ENCODE measurements at places on chromosomes 6 and 20.

- no peak for DNase-seq
These were observed 18.6 kb upstream of the PPP1R3G start for GRCh38 chr6:5066456-5067093.

- DNase-seq = no peak
These were observed 26.0 kb upstream of the CRIP3 start for GRCh38 chr6:43334466-43335095.

GRCh38 chr6:116405652-116406356, 35.1 kb downstream of the DSE start:
- no peak for DNase-seq

DNA sequence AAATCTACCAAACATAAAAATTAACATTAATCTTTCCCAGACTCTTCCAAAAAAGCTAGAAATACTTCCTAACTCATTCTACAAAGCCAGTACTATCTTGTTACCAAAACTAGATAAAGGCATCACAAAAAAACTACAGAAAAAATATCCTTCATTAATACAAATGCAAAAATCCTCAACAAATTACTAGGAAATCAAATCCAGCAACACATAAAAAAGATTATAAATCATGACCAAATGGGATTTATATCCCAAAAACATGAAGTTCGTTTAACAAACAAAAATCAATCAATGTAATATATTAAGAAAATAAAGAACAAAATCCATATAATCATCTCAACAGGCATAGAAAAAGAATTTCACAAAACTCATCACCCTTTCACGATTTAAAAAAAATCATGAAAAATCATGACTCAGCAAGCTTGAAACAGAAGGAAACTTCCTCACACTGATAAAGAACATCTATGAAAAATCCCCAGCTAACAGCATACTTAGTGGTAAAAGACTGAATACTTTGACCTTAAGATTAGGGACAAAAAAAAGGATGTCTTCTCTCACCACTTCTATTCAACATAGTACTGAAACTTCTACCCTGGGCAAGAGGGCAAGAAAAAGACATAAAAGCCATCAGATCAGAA, 43.2 kb downstream of the RANBP9 start:
- no peak for DNase-seq

GRCh38 chr6:26158076-26158580, 70.9 kb downstream of the HFE start:
- DNase-seq = peak; percentile 92

- DNase-seq = peak; percentile 25
These were observed 832.6 kb downstream of the QKI start for GRCh38 chr6:164247106-164247505.

DNA sequence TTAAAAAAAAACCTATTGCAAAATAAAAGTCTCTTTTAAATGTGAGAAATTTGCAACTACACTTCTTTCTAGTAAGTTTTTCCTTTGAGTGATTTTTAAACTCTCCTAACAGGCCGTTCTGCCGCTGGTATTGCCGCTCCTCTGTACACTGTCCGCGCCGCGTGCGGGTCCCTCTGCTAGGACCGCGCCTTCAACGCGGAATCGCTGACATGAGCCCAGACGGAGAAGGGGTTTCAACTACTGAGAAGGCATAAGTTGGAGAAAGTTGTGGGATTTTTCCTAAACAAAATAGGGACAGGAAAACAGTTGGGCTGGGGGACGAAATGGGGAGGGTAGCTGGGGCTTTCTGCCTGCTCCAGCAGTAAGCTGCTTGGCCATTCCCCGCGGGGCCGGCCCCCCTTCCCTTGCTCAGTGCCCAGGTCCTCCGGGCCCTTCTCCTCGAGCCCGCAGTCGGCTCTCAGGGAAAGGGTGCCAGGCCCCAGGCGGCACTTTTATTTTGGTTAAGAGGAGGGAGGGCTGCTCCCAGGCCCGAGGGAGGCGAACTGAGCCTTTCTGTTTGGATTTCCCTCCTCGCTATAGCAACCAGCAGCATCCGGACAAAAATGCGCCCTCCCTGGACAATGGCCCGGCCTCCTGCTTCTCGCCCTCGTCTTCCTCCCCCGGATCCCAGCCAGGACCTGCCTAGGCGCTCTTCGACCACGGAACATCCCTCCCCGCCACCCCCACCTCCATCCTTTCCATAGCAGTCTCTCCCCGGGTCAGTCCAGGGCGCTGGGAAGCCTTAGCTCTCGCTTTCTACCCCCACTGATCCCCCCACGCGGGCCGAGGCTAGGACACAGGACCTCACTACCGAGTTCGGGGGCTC, 6.8 kb upstream of the POU3F2 start:
- peak; percentile 90 for DNase-seq

DNA sequence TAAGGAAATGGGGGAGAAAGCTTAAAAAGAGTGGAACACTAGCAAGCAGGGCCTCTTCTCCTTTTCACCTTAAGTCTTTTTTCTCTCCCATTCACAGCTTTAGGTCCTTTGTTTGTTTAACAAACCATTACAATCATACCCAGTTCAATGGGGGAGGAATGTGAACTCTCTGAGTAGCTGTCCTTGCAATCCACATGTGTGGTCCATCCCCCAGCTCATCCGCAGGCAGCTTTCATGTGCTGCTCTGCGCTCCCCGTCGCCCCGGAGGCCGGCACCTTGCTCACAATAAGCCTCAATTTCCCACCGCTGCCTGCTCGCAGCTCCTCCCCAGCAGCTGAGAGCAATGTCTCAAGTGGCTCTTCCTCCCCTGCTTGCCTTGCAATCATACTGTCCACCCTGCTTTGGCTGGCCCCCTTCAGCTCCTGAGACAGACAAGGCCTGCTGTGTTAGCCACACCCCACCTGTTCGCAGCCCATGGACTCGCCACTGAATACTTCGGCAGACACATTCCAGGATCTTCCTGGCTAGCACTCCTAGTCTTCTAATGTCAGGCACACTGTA, 49.1 kb downstream of the PLAGL1 start:
- no peak for DNase-seq

GRCh38 chr20:17381724-17382123, 149.5 kb downstream of the BFSP1 start:
- DNase-seq = no peak

GRCh38 chr6:166483026-166483425, 100.3 kb upstream of the MPC1 start:
- peak; percentile 19 for DNase-seq

DNA sequence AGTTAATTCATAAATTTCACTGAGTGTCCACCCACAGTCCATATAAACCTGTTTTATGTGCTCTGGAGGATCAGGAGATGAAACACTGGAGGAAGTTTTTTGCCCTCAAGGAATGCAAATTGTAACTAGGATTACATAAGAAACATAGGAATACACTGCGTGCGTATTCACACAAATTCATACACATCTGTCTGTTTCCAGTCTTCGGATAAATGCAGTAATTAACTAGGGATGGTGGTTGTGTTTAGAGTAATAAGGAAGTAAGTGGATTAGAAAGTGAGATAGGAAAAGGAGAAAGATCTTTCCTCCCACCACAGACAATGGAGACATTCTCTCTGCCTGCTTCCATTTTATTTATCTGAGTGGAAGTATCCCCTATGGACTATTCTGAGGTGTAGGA, 35.7 kb upstream of the POPDC3 start:
- DNase-seq = no peak

GRCh38 chr6:31203345-31203979, 33.0 kb upstream of the POU5F1 start:
- DNase-seq = no peak

GRCh38 chr6:42841844-42842584, 37.4 kb upstream of the RPL7L1 start:
- no peak for DNase-seq

- DNase-seq = no peak
These were observed at the start of gene TAAR9 for GRCh38 chr6:132537977-132538376. TSS of gene TAAR9 (plus strand) at chr6:132538277. CDS start at chr6:132538290, 13 bp downstream.

GRCh38 chr6:13294499-13295069, 33.8 kb downstream of the TBC1D7 start:
- DNase-seq = no peak

DNA sequence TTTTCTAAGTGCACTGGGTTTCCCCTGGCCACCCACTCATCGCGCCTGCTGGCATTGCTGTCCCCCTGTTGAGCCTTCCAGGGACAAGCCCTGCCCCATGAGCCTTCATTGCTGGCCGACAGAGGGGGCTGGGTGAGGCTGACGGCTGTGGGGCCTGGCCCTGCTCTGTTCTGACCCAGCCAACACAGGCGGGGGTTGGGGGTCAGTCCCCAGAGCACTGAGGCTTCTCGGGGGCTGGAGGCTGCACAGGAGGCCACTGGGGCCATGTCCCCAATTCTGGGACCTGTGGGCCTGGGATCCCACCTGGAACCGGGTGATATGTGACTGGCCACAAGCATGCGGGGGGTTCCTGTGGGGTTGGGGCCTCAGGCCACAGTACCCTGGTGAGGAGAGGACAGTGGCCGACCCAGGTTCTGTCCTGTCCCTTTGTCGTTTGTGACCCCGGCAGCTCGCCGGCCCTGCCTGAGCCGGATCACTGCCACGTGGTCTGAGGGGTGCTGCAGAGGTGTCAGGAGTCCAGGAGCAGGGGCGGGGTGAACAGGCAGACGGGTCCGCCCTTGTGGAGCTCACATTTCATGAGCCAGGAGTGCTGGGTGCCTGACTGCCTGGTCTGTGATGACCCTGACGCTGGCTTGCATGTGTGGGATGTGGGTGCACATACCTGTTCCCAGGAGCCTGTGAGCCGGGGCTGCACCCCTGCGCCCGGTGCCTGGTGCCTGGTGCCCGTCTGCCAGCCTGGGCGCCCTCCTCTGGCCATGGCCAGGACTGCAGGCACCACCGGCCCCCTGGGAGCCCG, 2.1 kb upstream of the COL20A1 start:
- no peak for DNase-seq

GRCh38 chr6:13422681-13423221, 64.6 kb downstream of the GFOD1 start:
- DNase-seq = no peak

DNA sequence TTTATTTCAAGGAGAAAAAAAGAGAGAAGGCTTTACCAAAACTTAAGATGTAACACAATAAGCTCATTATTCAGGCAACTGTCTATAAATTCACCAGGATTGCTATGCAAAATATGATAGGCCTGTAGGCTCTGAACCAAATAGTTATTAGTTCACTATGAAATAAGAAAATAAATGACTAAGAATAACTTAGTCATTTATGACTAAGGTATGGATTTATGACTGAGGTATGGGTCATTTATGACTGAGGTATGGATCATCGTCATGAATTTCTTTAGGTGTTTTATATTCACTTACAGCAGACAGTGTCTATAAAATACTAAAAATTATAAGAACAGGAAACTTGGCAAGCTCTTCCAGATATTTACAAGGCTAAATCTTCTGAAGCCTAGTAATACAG, 52.1 kb upstream of the SNX9 start:
- DNase-seq = no peak

DNA sequence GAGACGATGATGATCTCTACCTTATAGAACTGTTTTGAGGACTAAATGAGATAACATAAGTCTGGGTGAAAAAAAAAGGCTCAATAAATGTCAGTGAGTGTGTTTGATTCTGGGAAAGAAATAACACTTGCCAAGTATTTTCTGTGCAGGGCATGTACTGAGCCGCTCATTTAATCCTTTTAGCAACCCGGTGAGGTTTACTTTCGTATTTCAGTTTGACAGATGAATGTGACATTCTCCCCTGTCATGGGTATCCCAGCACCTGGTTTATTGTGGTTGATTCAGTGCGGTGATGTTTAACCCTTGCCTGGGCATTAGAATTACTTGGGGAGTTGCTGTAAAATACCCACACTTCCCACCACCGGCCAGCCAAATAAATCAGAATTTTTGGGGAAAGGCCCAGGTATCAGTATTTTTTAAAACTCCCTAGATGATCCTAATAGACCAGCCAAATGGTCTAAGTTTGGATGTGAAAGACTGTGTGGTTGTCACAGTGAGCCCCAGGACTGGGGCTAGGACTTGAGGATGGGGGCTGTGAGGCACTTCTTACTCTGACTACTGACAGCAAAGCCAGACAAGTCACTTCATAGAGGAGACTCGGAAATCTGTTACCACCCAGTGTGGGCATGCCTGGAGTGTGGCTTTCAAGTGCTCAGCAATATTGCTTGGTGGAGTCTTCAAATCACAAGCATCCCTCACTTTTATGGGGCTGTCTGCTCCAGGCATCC, 100.2 kb upstream of the KCNG1 start:
- DNase-seq = no peak

DNA sequence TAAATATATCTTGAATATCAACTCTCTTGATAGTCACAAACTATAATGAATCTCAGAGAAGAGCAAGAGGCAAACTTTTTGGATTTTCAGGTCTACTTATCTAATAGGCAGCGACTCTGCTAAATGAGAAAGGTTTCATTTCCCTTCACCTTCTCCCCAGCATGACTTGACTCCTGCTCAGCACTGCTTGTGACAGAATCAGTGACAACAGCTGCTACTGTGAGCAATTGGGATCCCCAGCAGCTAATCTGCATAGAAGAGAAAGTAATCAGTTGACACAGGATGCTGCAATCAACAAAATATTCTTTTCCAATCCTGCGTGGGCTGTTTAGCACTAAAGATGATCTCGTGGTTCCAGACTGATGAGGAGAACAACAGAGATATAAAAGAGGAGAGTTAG, 205.5 kb downstream of the MMUT start:
- DNase-seq = no peak

GRCh38 chr6:120279466-120280167, 930.1 kb upstream of the MAN1A1 start:
- DNase-seq = no peak

GRCh38 chr20:10925767-10926166, 252.0 kb upstream of the JAG1 start:
- DNase-seq = no peak

DNA sequence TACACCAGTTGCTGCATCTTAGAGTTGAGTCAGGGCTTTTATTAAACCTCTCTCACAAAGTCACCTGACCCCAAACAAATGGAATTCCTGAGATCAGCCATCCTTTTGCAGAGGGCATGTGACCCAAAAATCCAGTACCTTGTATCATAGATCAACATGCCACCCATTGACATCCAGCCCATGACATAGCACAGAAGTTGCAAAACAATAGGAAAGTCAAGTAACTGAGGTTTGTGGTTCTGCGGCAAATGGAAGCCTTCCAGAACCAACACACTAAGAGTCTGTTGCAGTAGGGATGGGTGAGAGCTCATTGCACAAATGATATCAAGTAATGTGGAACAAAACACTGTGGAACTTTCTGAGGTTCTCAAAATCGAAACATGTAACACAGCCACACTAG, 111.2 kb downstream of the PDE7B start:
- DNase-seq = no peak

DNA sequence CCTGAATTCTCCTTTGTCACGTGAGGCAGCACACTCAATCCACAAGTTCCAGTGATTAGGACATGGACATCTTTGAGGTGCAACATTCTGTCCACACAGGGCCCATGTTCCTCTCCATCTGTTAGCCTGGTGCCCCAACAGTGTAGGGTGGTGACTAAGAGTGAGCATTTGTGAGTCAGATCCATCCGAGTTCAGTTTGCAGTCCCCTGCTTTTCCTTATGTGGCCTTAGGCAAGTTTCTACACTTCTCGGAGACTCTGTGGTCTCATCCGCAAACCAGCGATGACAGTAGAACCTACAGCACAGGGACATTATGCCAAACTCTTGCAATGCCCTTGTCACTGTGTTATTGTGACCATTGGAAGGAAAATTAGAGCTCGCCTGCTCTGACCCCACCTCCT, 178.7 kb upstream of the CDH4 start:
- DNase-seq = no peak

- no peak for DNase-seq
These were observed 47.4 kb downstream of the TRDN start for GRCh38 chr6:123589317-123589716.
